ENCODE measurements at places on chromosomes 1 and 21. TPM values are rescaled to one million over a fixed set of nuclear protein-coding genes. Genes with fewer than 3 reads are reported as not detected.

- no peak overlapping the region for H3K27ac ChIP-seq
- H3K36me3 ChIP-seq, result peaks cover 1% of the 10 kb centered on the region
- H3K27me3 ChIP-seq, result no peaks in the 10 kb centered on the region
- H3K4me3 ChIP-seq, result no peak overlapping the region
- no peaks in the 10 kb centered on the region for H3K4me1 ChIP-seq
Observed at GRCh38 chr1:104874044-104874443, 1124.3 kb downstream of the AMY1C start.

DNA sequence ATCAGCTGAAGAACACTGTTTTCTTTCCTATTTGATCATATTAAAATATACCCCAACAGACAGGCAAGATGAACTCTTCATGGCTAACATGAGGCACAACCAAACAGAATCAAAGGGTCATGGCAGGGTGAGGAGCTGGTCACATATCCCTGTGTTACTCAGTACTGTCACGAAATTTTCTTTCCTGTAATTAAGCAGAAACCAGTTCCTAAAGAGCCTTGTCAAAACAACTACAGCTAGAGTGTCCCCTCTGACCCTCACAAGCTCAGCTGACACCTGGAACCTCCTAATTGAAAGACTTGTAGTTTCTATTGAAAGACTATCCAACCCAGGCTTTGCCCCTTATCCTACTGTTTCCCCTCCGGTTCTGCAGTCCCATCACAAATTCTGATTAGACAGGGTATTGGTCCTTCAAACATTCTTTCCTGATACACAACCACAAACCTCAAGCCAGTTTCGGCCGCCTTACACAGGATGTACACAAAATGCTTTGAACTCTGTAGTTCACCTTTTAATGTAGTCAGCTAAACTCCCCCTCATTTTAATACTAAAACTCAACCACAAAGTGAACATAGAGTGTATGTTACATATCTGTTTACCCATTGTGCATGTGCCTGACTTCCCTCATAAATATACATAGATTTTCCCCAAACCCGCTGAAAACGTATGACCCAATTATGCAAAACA lies 651.9 kb downstream of the MRPL39 start:
- H3K4me3 ChIP-seq, result no peak overlapping the region
- no peak for DNase-seq
- H3K27ac ChIP-seq, result no peak overlapping the region
- H3K27me3 ChIP-seq, result no peaks in the 10 kb centered on the region

- no peaks in the 10 kb centered on the region for H3K36me3 ChIP-seq
- H3K27ac ChIP-seq, result no peak overlapping the region
- H3K4me3 ChIP-seq, result no peak overlapping the region
- DNase-seq, result no peak
Observed at GRCh38 chr1:237181743-237182317, 139.8 kb downstream of the RYR2 start.

Gene BARHL2
- total RNA-seq, result not detected

Gene CLCA1
- total RNA-seq, result not detected

Gene ACP6
- 24.5 TPM for total RNA-seq
